ENCODE measurements at places on chromosomes 7 and 10. TPM values are rescaled to one million over a fixed set of nuclear protein-coding genes. Genes with fewer than 3 reads are reported as not detected.

PTER gene
- total RNA-seq, result 14.2 TPM

TRIL gene
- total RNA-seq, result 6.5 TPM

STOX1 gene
- 0.82 TPM for total RNA-seq

NPC1L1 gene
- not detected for total RNA-seq

WDFY4 gene
- 0.12 TPM for total RNA-seq

MAP3K8 gene
- total RNA-seq, result 10.0 TPM
